ENCODE measurements at places on chromosomes 11 and 22.
A peak's percentile ranks its signal among the peaks of the same experiment; 100 is the strongest.

DNA sequence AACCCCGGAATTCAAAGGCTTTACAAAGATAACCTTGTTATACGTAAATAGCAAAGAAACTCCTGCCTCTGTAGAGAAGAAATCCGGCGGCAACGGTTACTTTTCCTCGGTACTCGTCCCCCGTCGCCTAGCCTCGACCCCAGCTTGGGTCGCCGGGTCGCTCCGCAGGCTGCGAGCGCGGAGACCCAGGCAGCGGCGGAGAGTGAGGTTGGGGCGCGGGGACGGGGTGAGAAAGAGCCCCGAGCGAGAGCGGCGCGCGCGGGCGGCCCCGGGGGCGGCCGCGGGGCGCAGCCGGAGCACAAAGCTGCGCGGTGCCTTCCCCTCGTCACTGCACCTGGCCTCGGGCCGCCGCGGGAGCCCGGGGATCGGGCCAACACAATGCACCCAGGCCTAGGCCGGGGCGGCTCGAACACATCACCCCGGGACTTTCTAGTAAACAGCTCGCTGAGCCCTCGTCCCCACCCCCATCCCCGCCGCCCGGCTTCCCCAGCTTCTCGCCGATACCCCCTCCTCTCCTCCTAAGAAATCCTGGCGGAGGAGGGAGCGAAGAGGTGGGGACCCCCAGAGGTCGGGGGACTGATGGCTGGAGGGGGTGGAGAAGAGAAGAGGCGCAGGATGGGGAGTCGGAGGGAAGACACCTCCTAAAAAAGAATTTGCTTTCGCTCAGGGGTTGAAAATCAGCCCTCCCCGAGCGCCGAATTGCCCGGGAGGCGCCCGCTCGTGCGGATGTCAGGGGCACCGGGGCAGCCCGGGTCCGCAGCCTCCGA lies 845 bp downstream of the MPPED2 start:
- DNase-seq, result no peak

DNA sequence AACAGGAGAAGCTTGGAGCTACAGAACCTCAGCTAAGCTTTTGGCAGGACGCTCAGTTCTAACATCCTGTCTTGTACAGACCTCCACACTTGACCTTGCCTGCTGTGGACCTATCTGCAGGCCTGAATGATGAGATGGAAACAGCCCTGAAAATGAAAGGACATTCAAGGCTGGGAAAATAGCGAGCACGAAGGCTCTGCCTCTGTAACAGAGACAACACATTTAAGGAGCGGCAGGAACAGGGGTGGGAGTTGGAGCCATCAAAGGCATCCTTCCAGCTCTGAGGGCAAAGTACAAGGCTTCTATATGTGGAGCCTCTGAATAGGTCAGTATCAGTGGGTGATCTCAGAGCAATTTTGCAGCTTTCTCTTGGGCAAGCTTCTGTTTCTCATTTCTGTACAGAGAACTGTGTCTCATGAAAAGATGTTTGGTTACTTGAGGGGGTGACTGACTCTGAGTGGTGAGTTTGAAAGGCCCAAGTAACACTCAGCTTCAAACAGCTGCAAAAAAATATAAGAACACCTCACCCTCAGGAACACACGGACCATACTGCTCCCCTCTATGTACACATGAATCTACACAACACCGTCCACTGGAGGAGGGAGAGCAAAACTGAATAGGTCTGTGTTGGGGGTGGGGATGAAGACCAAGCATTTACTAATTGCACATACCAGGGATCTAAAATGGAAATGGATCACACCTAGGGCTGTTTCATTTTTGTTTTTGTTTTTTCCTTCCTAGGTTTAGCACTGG lies 101.6 kb downstream of the CCDC81 start:
- no peak for DNase-seq

DNA sequence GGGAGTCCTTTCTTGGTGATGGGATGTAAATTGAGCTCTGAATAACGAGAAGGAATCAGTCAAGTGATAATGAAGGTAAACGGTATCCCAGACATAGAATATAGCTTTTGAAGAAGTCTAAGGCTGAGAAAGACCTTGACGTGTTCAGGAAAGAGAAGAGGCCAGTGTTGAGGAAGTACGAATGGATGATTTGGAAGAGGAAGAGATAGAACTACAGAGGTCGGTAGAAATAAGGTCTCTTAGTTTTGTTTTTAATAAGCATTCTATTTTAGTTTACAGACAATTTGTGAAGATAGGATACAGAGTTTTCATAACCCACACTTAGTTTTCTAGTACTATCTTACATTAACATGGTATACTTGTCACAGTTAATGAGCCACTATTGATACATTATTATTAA lies 1598.1 kb downstream of the FAM181B start:
- DNase-seq, result no peak

GRCh38 chr11:125935618-125936199 lies 10.1 kb upstream of the VSIG10L2 start:
- no peak for DNase-seq

DNA sequence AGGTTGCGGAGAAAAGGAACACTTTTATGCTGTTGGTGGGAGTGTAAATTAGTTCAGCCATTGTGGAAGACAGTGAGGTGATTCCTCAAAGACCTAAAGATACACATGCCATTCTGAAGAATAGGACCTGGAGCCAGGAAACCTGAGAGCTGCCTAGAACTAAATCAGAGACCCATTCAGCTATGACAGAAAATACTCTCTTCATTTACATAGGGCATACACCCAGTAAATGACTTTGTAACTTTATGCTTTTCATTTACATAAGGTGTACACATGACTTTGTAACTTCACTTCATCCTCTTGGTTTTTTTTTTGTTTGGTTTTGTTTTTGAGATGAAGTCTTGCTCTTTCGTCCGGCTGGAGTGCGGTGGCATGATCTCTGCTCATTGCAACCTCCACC lies 25.1 kb upstream of the APLNR start:
- DNase-seq, result no peak

DNA sequence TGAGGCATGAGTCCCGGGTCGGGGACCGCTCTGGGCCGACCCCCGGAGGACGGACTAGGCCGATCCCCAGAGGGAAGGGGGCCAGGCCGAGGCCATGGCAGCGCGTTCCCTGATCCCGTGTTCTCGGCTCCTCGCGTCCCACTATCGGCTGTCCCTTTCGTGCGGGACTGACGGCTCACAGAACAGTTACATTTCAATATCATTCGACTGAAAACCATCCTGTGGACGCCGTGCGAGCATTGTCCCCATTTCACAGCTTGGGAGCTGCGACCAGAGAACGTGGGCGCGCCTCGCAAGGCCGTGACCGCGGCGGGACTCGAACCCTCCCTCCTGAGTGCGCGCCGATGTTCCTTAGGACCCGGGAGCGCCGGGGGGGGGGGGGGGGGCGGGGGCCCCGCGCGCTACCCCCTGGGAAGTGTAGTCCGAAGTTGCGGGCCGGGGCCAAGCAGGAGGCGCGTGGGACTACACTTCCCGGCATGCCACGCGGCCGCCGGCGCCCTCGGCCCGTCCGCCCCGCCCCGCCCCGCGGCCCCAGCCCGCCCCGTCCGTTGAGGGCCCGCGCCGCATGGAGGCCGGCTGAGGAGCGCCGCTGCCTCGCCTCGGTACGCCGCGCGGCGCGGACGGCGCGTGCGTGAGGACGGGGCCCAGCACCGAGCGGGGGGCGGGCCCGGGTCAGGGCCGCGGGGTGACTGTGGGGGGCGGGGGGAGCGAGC lies at the start of gene TRABD:
TRABD (plus strand) TSS at position 539 of the 713 bp plus-strand sequence. CDS start 7,148 bp downstream, outside the sequence.
- peak; percentile 31 for DNase-seq

DNA sequence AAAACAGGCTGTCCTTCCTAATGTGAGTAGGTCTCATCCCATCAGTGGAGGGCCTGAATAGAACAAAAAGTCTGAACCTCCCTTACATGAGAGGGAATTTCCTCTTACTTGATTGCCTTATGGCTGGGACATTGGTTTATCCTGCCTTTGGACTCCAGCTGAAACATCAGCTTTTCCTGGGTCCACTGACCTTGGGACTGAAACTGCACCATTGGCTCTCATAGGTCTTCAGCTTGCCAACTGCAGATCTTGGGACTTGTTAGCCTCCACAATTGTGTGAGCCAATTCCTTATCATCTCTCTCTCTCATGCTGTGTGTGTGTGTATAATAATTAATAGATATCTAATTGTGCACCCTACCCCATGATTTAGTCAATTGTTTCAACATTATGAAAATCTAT lies 375.3 kb upstream of the DDI1 start:
- no peak for DNase-seq

DNA sequence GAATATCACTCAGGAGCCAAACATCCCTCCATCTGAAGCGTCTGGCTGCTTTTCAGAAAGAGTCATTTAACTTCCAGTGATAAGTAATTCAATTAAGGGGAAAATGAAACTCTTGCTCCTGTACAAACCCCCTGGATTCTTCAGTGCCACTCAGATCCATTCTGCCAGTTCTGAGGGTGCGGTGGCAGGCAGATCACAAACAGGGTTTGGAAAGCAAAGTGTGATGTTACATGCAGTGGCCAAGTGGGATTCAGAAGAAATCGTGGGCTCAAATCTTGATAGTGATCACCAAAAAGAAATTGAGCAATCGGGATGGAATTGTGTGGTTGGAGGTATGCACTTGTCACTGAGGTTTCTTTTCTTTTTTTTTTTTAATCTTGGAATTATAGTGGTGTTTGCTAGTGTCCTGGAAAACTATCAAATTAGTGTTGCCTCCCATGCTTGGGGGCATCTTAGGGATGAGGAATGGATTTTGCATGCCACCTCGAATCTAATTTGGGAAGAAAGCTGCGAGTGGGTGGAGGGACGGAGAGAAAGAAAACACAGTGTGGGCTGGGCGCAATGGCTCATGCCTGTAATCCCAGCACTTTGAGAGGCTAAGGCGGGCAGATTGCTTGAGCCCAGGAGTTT lies 22.5 kb upstream of the RTL6 start:
- no peak for DNase-seq

- no peak for DNase-seq
These were observed 41.1 kb downstream of the RPL27A start for GRCh38 chr11:8723711-8724110.
